Activated T-cell treated with anti-CD3 and anti-CD28 coated beads for 1 hour (primary cell): ENCODE measurements at places on chromosomes 2 and 18.

DNA sequence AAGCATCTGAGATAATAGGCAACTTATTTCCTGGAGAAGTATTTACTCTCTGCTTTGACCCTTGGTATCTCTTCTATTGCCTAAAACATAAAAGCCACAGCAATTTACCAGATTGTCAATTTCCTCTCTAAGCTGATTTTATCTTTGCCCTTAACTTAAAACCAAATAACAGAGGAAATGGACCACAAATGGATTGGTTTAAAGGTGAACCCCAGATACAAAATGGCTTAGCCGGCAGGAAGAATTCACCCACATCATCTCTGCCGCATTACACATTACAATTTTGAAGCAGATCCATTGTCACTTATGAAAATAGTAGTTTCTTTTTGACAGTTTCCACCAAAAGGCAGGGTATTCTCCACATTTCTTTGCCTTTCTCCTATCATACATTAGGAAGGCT is 585.8 kb upstream of the CHAC2 start:
- DNase-seq: no peak

DNA sequence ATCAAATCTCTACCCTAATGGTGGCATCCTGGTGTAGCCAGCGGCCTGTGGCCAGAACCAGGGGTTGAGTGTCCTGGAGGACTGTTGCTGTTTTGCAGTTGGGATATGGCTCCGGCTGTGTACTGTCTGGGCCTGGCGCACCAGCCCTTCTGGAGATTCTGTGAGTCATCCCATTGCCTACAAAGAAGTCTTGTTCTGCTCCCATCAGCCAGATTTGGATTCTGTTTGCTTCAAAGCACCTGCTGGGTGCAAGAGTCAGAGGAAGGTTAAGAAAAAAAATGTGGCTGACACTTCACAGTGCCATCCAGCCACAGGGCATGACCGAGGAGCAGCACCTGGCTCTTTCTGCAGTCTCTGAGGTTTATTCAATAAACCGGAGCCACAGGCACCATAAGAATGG is 41.0 kb upstream of the ASAP2 start:
- DNase-seq: no peak

- DNase-seq: no peak
Measured at GRCh38 chr2:232981356-232981755, 31.7 kb downstream of the NGEF start.

DNA sequence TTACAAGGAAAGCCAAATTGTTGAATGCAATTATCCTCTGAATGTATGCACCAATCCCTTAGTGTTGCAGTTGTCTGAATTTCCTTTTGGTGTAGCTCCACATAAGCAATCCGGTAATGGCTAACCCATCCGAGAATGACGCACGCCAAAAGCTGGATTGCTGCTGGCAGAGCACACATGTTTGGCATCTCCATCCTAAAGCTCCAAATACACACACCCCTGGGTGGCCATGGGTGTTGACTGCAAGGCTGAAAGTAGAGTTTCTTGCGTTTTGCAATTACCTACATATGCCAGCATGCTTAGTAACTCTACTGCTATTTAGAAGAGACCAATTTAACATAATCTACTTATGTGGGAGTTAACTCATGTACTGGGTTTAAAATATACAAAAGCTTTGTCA is 53.1 kb downstream of the KCTD1 start:
- no peak for DNase-seq

- DNase-seq: no peak
Measured at GRCh38 chr2:188975497-188976102, 1.4 kb downstream of the COL3A1 start.

- DNase-seq: no peak
Measured at GRCh38 chr2:63614983-63615945, 26.5 kb downstream of the MDH1 start.
